ENCODE measurements at places on chromosomes 11 and 22. TPM values are rescaled to one million over a fixed set of nuclear protein-coding genes. Genes with fewer than 3 reads are reported as not detected.

DNA sequence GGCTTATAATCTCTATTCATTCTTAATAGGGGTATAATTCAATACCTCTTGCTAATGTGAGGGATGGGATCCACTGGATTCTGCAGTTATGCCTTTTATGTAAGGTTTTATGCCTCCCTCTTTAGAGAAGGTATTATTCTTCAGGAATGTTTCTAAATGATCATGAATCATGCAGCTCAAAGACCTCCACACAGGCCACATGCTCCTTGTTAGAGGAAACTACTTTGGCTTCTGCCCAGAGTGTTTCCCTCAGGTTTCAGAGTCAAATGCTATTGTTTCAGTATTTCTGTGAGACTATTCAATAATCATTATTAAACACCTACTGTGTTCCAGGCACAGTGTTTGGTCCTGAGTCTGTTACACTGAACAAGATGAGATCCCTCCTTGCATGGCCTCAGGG is 115.9 kb downstream of the RAB38 start:
- DNase-seq = no peak

DNA sequence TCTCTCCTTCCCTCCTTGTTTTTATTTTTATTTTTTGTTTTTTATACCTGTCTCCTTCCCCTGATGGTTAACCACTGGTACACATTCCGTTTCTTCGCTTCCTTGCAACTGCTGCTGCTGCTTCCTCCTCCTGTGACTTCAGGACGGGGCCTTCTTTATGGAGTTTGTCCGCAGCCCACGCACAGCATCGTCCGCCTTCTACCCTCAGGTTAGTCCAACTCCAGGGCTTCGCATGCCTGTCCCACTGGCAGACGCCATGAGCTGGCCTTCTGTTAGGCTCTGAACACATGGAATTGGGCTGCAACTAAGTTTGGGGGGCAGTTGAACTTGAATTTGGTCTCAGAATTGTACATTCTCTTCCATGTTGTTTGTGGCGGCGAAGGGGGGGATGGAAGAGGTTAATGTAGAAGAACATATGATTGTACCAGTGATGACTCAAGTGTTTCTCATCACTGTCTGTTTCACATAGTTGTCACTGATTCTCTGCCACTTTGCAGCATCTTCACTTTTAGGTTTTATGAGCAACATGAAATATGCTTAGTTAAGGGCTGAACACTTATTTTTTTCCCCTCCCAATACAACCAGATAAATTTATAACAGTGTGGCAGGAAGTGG is 83.0 kb upstream of the YWHAH start:
- DNase-seq = no peak

GRCh38 chr22:38106814-38107578 is 3.5 kb downstream of the BAIAP2L2 start:
- no peak for DNase-seq

GRCh38 chr22:39972641-39973040 is 12.4 kb downstream of the TMA7B start:
- no peak for DNase-seq

DNA sequence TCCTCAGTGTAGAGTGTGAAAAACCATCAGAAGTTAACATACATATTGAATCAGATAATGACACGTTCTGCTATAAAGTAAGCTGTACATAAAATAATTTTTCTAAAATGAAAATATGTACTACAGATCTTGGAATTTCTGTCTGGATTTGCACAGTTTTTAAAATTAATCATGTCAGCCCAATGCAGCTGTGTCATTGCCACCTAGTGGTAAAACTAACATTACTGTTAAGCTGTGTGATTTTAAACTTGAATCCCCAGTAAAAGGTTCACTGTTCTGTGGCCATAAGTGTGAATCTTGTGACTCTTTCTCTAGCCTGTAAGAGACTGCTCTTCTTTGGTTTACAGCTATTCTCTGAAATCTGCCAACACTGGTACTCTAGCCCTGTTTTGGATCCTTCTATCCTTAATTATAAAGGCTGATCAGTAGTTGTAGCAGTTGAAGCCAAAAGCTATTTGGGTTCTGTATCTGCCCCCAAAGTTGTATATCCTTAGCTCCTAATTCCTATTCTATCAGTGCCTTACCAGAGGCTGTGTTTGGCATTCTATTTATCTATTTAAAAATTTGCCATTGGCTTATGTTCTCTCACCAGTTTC is 4.0 kb downstream of the JRKL start:
- DNase-seq = peak; percentile 30

DNA sequence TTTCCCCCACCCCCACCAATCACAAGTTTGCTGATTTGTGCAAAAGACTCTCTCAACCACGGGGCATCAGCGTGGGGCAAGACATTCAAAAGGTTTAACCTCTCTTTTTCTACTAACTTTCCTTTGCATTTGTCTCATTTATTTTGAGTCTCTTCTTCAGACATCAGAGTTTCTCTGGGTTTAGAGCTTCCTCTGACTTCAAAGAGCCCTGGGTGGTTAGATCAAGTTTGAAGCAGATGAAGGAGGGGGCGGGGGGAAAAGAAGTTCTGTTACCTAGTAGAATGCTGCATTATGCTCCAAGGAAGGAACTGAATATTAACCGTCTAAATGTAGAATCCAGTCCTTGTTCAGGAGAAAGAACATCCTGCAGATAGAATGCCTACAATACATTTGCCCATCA is 24.5 kb downstream of the GAS2 start:
- no peak for DNase-seq

- peak; percentile 9 for DNase-seq
These were observed 666 bp downstream of the MSANTD4 start for GRCh38 chr11:106021181-106021966.

GRCh38 chr11:27451244-27451965 is 21.2 kb downstream of the LGR4 start:
- no peak for DNase-seq

DNA sequence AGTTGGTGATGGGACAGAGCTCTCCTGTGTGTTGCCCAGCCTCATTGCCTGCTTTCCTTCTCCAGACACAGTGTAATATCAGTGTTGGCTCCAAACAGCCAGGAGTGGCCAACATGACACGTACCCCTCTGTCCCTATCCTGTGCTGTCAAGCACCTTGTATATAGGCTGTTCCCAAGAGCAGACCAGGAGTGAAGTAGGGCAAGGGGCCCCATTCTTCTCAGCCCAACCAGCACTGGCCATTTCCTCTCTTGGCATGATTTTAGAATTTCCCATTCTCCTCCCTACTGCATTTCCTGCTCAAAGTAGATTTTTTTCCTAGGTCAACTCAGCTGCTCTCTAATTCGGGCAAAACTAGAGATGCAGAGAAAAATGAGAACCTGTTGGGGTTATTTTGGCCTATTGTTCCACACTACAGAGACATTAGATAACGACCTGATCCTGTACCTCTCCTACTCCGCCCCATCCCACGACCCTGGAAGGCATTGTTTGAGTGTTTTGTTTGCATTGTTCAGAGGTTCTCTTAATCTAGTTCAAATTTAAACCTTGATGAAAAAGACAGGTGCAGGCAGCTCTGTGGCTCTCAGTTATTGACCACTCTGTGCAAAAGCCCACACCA is 95.6 kb downstream of the RASSF10 start:
- peak; percentile 18 for DNase-seq

GRCh38 chr22:20240447-20240764 is 27.7 kb downstream of the RTN4R start:
- DNase-seq = peak; percentile 93

DNA sequence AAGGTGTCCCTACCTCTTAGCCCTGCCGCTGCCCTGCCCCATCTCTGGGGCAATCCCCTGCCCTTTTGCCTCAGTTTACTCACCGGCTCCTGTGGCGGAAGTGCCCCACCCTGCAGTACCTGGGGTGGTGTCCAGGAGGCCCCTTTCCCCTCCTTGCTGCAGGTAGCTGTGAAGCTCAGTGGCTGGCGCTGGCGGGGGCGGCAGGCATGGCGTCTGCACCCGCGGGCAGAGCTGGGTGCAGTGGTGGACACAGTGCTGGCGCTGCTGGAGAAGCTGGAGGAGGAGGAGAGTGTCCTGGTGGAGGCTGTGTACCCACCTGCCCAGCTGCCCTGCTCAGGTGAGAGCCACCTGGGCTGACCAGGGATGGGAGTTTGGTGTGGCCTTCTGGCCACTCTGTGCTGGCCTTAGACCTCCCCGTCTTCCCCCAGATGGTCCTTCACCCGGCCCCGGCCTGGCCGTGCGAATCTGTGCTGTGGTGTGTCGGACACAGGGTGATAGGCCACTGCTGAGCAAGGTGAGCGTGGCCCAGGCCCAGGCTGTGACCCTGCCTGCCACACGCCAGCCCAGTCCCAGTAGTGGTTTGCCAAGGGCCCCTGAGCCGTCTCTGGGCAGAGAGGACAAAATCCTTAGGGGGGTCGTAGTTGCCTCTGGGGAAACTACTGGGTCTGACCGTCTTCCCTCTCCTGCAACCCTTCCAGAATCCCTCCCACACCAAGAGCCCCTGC is 4.0 kb downstream of the CARNS1 start:
- no peak for DNase-seq

- no peak for DNase-seq
These were observed 54.2 kb upstream of the GRAMD1B start for GRCh38 chr11:123375832-123376231.

GRCh38 chr22:36366291-36366708 is 21.5 kb downstream of the MYH9 start:
- no peak for DNase-seq

DNA sequence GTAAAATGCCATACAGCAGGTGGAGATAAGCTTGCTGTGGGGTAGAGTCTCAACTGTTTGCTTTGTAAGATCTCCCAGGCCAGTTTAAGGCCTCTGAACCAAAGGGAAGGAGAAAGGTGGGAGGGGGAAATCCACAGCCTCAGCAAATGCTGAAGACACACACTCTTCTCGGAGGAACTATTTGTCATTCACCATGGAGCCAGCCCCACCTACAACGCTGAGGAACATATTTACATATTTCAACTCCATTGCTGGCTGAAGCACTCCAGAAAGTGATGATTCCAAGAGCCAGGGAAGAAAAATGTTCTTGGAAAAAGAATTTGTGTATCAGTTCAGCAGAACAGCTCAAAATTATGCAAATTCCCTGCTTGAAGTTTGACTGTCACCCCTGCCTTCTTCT is 6.5 kb downstream of the TENM4 start:
- DNase-seq = peak; percentile 51

DNA sequence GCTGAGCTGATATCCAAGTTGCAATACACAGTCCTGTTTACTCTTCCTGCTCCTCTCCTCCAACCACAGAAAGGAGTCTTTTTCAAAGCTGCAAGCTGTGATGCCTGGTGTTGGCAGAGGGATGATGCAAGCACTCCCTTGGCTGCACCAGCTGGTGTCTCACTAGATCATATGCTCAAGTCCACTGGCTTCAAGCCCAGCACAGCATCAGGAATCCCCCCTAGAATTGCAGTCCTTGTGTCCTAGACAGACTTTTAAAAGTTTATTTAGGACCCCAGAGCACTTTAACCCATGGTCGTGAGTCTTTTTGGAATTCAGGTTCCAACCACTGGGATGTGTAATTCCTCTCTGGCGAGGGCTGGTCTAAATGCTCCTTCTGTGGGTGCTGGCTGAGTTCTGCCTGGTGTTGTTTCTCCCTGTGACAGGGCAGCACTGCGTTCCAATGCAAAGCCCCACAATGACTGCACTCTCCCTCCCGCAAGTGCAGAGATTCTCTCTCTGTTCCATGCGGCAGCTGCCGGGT is 1.9 kb upstream of the HEPN1 start:
- DNase-seq = peak; percentile 72

DNA sequence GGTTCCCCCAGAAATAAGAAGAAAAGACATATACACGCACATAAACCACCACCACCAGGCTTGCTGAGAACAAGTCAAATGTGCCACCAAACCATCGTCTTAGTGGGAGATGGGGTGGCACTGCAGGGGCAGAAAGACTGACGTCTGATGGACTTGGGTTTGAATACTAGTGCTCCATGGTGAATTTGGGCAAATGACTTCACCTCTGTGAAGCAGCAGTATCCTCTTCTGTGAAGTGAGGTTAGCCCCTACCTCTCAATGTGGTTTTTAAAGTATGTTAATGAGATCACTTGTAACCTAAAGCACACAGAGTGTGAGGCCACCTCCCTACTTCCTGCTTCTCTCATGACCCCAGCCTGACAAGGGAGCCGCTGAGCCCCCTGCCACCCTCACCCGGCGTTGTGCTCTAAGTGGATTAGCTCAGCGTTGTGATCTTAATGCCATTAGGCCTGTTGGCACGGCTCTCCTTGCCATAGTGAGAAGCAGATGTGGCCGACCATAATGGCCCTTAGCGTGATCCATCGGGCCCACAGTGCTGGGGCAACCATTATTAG is 14.4 kb downstream of the ZBTB16 start:
- no peak for DNase-seq

- no peak for DNase-seq
These were observed 2.8 kb downstream of the GRK3 start for GRCh38 chr22:25567251-25567675.

DNA sequence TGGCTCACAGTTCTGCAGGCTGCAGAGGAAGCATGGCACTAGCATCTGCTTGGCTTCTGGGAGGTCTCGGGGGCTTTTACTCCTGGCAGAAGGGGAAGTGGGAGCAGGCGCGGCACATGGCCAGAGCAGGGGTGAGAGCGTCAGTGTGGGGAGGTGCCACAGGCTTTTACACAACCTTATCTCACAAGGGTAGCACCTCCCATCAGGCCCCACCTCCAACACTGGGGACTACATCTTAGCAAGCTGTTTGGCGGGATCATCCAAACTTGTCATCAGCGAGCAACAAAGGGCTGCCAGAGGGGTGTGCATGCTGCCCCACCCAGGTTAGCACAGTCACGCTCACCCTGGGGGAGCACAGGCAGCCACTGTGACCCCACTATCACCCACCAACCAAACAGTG is 18.9 kb upstream of the YPEL1 start:
- peak; percentile 54 for DNase-seq

- no peak for DNase-seq
These were observed 27.7 kb downstream of the ALG9 start for GRCh38 chr11:111843661-111844060.

- no peak for DNase-seq
These were observed 3.1 kb upstream of the DERL3 start for GRCh38 chr22:23841736-23842445.

GRCh38 chr11:128116885-128117284 is 470.5 kb downstream of the ETS1 start:
- DNase-seq = peak; percentile 41

GRCh38 chr11:105000797-105001196 is 22.2 kb downstream of the CASP5 start:
- DNase-seq = no peak

The PIM3 gene
- 15.6 TPM for polyA plus RNA-seq

The CYB5R2 gene
- 15.3 TPM for polyA plus RNA-seq

The LGALS12 gene
- 0.25 TPM for polyA plus RNA-seq

The LDHAL6A gene
- polyA plus RNA-seq = 0.36 TPM

The ARHGAP42 gene
- 24.4 TPM for polyA plus RNA-seq

The CASP1 gene
- polyA plus RNA-seq = 6.3 TPM

The OR10A2 gene
- polyA plus RNA-seq = not detected

The SLC6A5 gene
- not detected for polyA plus RNA-seq

The OR51B2 gene
- polyA plus RNA-seq = not detected

The GAL3ST3 gene
- polyA plus RNA-seq = 1.7 TPM

The PTPRJ gene
- polyA plus RNA-seq = 6.0 TPM

The KCNJ4 gene
- 0.27 TPM for polyA plus RNA-seq

The FXYD6 gene
- polyA plus RNA-seq = 171 TPM

The OR52I2 gene
- polyA plus RNA-seq = not detected

The CST6 gene
- not detected for polyA plus RNA-seq

The NEU3 gene
- 15.5 TPM for polyA plus RNA-seq

Measured in muscle of leg (tissue), 16 donors.